Glomerular endothelial cell (primary cell): ENCODE measurements at places on chromosomes 16 and 17. TPM values are rescaled to one million over a fixed set of nuclear protein-coding genes. Genes with fewer than 3 reads are reported as not detected.

SLC35G6 gene
- total RNA-seq: not detected in 2 replicates

SAMD14 gene
- total RNA-seq: 9.6 and 24.9 TPM in 2 replicates

ITGAL gene
- not detected in 2 replicates for total RNA-seq

ELP5 gene
- 27.5 and 27.7 TPM in 2 replicates for total RNA-seq

TMEM204 gene
- total RNA-seq: 20.4 and 34.2 TPM in 2 replicates

TERB1 gene
- not detected in 2 replicates for total RNA-seq

CDRT15L2 gene
- not detected in 2 replicates for total RNA-seq
